ENCODE measurements at places on chromosomes 1 and 21.

DNA sequence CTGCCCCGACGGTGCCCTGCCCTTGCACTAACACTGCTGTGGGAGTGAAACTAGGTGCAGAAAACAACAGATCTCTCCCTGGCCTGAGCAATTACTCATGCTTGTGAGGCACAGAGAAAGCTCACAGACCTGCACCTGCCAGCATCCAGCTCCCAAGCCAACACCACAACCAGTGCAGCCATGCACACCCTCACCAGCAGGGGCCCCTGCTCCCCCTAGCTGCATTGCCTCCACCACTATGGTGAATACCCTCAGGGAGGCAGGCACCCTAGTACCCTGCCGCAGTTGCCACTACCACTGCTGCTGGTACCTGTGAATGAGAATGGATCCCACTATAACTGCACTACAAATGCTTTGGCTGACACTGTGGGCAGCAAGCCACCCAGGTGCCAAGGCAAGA is 7.1 kb upstream of the DIRAS3 start:
- DNase-seq = no peak

- DNase-seq = no peak
Observed at GRCh38 chr1:16927256-16927655, 5.5 kb downstream of the CROCC start.

DNA sequence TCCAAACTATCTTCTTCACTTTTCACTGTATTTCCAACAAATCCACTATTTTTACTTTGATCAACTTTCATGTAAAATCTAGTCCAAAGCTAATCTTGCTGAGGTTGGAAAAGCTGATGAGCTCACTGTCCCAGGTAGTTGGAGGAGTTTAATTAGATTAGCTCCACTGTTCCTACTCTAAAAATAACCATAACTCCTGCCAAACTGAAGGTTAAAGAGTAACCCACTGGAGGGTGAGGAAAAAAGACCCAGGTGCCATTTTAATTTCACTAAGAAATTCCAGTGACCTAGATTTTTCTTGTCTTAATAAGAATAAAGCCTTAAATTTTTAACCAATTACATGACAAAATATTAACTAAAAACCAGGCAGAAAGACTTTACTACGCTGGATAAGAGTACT is 15.3 kb downstream of the DCAF8 start:
- no peak for DNase-seq

DNA sequence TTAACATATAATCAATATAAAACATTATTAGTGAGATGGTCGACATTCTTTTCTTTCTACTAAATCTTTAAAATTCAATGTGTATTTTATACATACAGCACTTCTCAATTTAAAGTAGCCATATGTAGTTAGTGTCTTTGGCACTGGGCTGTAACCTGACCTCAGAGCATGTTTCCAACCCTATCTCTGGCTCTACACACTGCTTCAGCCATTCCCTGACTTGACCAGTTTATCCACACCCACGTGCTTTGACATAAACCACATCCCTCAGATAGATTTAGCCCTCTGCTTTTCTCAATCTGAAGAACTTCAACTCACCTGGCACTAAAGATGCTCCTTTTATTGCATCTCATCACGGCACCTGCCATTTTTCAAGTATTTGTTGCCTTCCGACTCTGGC is 58.3 kb downstream of the RGS2 start:
- no peak for DNase-seq

- DNase-seq = no peak
Observed at GRCh38 chr1:52795464-52795863, 47.1 kb upstream of the ZYG11A start.

DNA sequence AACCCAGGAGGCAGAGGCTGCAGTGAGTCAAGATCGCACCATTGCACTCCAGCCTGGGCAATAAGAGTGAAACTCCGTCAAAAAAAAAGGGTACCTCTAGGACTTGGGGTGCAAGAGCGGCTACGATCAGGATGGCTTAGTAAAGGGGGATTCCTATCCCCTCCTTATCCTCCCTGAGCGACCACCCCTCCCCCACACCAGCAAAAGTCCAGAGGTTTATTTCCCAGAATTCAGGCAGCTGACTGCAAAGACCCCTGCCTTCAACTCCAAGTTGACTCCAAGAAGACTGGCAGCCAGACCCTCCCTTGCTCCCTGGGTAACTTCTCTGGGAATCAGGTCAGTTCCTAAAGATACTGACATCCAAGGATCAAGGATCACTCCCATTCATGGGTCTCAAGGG is 12.4 kb upstream of the PRDM16 start:
- DNase-seq = no peak

DNA sequence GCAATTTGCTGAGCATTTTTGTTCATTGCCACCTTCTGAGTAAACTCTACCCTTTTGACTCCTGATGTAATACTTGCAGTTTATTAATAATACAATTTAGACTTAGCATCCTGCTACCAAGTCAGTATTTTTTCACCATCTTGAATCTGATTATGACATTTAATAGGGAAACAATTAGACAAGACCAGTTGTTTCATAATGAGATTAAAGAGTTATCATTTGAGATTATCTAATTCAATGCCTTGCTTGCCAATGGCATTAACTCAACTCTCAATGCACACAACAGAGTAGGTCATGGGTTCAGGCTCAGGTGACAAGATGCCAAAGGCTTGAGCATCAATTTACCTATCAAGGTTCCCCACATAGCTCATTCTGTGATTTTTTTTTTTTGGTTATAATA is 488.4 kb downstream of the DISC1 start:
- DNase-seq = no peak

GRCh38 chr1:179091691-179092165 is 9.9 kb downstream of the TOR3A start:
- no peak for DNase-seq

DNA sequence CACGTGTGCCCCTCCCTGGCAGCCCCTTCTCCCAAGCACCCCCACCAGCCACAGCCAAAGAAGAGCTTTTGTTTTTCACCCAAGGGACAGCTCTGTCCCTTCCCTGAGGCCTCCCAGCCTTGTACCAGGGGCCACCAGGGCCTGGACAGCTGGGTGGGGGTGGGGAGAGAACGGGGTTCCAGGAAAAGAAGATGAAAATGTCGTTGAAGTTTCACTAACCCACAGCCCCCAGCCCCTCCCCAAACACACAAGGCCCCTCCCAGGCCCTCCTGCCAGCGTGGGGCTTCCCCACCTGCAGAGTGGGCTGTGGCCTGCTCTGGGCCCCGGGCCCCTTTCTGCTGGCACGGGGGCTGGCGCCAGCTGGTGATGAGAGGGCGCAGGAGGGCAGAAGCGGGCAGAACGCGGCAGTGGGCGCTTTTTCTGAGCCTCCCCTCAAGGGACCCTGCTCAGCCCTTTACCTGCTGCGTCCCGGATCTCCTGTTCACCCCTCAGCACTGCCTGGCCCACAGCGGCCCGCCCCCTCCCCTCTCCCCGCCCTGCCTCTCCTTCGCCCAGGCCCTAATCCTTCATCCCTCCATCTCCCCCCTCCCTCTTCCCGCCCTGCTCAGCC is 5.5 kb upstream of the ANKRD65 start:
- no peak for DNase-seq

GRCh38 chr1:9653491-9654050 is 2.0 kb downstream of the PIK3CD start:
- DNase-seq = no peak

DNA sequence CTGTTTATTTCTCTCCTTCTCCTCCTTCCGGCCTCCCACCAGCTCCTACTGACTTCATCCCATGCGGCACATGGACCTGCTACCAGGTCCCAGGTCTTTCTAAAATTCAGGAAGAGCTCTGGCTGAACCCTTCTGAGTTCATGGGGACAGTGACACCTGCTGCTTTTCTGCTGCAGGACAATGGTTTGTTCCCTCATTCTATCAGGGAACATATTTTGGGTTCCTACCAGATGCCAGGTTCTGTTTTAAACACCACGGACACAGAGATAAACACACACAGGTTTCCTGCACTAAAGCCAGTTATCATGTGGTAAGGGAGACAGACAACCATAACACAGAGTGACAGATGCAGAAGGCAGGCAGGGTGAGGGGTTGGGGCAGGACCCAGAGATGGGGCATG is 114.0 kb upstream of the RAB4A start:
- DNase-seq = no peak

GRCh38 chr1:223179786-223180185 is 36.7 kb upstream of the TLR5 start:
- DNase-seq = no peak

- DNase-seq = no peak
Observed at GRCh38 chr1:183331091-183331742, 87.0 kb downstream of the NMNAT2 start.

DNA sequence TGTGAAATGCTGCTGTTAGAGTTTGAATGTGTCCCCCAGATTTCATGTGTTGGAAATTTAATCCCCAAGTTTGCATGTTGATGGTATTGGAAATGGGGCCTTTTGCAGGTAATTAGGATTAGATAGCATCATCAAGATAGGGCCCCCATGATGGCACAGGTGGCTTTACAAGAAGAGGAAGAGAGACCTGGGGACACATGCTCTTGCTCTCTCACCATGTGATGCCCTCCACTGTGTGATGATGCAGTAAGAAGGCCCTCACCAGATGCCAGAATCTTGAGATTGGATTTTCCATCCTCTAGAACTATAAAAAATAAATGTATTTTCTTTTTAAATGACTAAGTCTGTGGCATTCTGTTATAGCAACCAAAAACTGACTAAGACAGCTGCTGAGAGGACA is 57.0 kb upstream of the NEK7 start:
- no peak for DNase-seq

- DNase-seq = no peak
Observed at GRCh38 chr1:53125122-53125521, 17.3 kb downstream of the SLC1A7 start.

DNA sequence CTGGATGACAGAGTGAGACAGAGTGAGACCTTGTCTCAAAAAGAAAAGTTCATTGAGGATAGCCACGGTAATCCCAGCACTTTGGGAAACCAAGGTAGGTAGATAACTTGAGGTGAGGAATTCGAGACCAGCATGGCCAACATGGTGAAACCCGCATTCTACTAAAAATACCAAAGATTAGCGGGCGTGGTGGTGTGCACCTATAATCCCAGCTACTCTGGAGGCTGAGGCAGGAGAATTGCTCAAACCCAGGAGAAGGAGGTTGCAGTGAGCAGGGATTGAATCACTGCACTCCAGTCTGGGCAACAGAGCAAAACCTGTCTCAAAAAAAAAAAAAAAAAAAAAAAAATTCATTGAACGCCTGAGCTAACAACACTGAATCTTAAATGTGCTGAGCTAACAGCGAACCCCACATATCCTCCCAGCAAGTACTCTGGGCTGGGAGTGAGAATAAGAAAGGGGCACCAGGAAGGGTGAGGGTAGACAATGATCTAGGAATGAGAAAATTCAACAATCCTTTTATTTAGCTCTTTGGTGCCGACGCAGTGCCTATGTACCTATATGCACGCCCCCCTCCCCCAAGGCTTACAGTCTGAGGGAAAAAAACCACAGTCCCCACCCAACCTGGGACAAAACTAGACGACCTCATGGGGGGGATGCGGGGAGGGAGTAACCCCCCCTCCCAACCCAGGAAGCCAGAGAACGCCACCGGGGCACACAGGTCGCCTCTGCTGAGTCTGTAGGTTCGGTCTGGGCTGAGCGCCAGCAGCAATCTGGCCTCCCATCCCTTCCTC is 1.4 kb upstream of the CACNA1S start:
- DNase-seq = no peak

DNA sequence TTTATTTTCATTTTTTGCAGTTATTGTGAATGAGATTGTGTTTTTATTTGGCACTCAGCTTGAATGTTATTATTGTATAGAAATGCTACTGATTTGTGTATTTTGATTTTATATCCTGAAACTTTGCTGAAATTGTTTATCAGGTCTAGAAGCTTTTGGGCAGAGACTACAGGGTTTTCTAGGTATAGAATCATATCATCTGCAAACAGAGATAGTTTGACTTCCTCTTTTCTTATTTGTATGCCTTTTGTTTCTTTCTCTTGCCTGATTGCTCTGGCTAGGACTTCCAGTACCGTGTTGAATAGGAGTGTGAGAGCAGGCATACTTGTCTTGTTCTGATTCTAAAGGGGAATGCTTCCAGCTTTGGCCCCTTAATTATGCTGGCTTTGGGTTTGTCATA is 27.3 kb downstream of the ZNF691 start:
- DNase-seq = no peak

DNA sequence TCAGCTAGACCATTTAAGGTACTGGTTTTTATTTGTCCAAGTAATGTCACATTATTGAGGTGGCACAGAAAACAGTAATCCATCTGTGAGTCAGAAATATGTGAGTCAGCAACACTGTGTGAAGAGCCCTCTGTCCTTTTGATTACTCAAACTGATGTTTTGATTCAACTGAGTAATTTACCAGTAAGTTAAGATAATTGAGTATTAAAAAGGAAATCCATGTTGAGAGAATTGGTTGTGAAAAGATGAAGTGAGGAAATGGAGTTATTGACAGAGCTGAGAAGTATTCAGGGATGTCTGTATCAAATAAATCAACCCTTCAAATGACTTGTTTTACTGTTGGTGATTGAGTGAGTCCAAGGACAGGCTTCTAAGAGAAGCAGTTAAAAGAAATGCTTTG is 302.7 kb upstream of the SGIP1 start:
- no peak for DNase-seq

DNA sequence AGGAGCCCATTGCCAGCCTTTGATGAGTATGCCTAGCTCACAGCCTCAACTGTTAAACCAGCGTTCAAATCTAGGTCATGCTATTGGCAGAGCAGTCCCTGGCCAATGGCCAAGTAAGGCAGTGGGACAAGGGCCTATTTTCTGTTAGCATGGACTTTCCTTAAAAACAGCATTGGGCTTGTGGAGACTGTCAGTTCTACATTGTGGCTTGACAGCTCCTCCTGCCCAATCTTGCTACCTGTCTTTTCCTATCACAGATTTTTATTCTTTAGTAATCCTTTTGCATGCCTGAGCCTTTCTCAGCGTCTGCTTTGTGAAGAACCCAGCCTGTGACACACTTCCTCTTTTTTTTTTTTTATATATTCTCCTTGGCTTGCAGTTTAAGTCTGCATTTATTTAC is 56.4 kb downstream of the DIP2A start:
- DNase-seq = no peak

DNA sequence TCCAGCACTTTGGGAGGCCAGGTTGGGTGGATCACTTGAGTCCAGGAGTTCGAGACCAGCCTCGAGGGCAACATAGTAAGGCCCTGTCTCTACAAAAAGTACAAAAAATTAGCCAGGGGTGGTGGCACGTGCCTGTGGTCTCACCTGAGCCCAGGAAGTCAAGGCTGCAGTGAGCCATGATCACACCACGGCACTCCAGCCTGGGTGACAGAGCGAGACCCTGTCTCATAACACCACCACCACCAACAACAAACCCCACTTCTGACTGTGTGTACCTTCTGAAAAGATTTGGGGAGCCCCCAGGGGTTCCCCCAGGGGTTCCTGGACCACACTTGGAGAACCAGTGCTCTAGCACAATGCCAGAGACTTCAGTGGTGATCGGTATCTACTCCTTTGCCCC is 29.9 kb downstream of the NUAK2 start:
- DNase-seq = no peak

GRCh38 chr1:165695031-165695430 is 3.3 kb downstream of the ALDH9A1 start:
- DNase-seq = no peak

DNA sequence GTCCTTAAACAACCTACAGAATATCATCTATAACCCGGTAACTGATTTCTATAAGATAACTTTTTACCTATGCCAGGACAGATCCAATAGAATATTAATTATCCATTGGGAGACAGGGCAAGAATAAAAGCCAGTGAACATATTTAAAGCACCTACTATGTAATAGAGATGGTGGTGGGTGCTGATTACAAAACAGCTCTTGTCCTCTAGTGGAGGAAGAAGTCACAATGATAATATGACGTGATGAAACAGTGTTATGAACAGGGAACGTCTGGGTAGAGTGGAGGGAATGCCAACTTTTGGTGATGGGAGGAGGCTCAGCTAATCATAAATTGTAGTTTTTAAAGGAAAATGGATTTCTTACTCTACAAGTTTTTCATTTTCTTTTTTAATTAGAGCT is 2.3 kb downstream of the LGALS8 start:
- no peak for DNase-seq

All from NK-92 treated with Interleukin-12 subunit alpha and Interleukin-12 subunit beta, amount 100 ng/mL, for 24 hours (cell line).